ENCODE measurements at places on chromosomes 13 and 19. TPM values are rescaled to one million over a fixed set of nuclear protein-coding genes. Genes with fewer than 3 reads are reported as not detected.
A peak's percentile ranks its signal among the peaks of the same experiment; 100 is the strongest.

Gene C19orf53
- total RNA-seq, result 128 TPM

DNA sequence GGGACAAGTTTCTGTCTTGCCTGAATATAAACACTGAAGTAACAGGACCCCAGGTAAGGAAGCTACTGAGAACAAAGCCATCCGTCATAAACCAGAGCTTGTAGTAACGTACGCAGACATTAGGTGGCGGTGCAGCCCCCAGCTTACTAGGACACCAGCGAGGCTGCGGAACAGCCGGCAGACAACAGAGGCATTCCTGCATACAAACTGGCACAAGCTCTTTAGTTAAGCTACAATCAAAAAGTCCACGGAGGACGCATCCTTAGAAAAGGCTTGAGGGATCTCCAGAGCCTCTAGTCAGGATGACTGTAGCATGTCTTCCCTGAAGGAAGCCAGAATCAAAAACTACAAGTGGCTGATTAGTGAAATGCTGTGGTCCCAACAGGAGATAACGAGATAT lies 26.2 kb downstream of the ZNF160 start:
- DNase-seq, result peak; percentile 61

Gene CD70
- 24.6 TPM for total RNA-seq

DNA sequence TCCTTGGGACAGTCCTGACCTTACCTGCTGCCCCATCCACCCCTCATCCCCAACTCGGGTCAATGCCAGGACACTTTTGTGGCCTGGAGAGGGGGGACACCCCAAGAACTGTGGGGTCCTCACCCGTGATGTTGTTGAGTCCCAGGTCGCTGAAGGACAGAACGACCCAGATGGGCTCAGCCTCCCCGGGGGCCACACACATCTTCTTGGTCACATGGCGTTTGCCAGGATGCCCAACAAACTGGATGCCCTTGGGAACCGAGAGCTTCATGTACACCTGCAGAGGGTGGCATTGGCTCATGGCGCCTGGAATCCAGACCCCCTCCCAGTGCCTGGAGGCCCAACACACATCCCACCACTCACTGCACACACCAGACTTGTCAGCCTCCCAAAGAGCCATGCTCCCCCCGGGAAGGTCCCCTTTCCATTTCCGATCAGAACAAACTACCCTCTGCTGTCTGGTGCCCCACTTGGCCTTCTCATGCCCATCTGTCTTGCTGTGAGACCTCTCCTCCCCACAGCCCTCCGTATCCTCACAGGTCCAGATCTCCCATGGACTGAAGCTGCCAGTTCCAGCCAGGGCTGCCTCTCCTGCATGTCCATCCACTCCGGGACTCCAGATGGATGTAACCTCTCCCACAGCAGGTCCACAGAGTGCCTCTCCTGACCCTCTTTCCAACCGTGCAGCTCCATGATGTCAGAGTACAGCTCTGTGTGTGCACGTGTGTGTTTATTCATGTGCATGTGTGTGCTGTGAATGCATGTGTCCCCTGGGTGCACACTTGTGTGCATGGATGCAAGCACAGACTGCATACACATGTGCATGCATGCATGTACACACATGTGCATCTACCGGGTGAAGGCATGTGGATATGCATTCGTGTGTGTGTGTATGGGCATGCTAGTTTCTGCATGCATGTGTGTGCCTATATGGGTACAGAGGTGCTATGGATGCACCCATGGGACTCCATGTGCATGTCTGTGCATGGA lies 58.4 kb downstream of the F2RL3 start:
- DNase-seq, result no peak

- DNase-seq, result no peak
Measured at GRCh38 chr13:87954091-87954490, 282.9 kb downstream of the SLITRK5 start.

- DNase-seq, result no peak
Measured at GRCh38 chr13:45339399-45339798, 1.6 kb downstream of the TPT1 start.

GRCh38 chr13:46598140-46598819 lies 45.3 kb downstream of the LRCH1 start:
- no peak for DNase-seq

GRCh38 chr19:46726551-46726950 lies 9.6 kb upstream of the PRKD2 start:
- no peak for DNase-seq

Gene PEX11G
- 1.4 TPM for total RNA-seq

Gene FFAR2
- not detected for total RNA-seq

Gene HCN2
- total RNA-seq, result 0.18 TPM

Gene MCEMP1
- not detected for total RNA-seq

- DNase-seq, result no peak
Measured at GRCh38 chr19:18800636-18801035, 9.5 kb upstream of the COMP start.

Gene MRPL57
- total RNA-seq, result 25.5 TPM

DNA sequence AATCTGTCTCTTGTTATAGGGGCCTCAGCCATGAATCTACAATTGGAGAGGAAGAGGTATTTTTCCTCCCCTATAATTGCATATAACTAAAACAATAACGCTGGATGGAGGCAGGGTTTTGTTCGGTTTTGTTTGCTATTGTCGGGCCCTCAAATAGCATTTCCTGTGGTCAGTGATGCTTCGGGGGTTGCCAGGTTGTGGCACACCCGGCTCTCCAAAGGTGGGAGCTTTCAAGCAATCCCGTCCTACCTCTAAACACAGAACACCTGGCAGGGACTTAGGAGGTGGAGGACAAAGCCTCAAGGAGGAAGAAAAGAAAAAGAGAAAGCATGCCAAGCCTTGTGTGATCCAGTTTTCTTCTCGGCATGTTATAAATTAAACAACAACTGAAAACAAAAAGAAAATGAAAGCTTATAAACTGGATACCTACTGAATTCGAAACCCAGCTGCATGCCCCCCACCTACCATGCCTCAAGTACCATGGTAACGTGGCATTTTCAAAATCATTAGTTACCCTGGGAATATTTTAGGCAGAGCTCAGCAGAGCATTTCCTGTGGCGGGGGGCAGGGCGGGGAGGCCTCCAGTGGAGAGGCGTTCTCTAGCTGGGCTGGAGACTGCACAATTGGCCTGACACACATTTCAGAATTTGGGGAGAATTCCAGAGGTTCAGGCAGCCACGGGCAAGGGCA lies 213.8 kb downstream of the DCLK1 start:
- DNase-seq, result no peak

Gene KIR3DL2
- total RNA-seq, result 0.27 TPM

DNA sequence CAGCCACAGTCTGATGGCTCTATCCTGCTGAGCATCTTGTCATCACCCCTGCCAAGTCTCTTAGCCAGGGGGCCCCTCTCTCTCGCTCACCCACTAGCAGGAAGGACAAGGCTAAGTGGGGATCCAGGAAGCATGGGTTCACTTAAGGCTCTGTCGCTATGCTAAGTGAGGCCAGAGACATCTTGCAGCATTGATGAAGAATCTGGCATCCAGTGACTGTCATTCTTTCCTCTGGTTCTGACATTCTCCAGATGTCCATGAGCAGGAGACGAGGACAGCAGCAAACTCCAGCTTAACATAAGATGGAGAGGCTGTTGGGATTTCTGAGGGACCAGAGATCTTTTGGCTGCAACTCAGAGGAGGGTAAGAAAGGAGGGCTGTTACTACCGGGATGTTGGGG lies 230.2 kb downstream of the TSHZ3 start:
- no peak for DNase-seq

DNA sequence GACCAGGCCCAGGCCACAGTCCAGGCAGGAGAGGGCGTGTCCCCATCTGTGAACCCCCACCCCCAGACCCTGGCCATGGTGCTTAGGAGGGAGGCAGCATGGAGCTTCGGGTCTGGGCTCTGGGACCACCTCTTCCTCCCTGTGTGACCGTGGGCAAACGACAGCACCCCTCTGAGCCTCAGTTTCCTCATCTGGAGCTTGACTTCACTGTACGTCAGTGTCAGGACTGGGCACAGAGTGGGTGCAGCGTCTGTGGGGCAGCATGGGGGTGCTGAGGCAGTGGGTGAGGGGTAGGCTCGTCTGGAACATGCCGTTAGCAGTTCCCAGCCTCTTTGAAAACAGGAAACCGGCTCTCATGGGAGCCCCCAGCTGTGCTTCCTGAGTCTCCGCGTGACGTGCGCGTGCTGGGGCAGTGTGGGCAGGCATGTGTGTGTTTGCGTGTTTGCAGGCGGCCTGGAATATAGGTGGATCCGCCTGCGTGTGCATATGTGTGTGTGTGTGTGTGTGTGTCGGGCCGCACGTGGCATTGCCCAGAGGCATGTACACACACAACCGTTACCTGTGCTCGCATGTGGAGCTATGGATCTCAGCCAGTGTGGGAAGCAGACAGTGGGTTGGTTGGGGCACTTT lies 15.8 kb downstream of the ARRDC2 start:
- DNase-seq, result peak; percentile 65

GRCh38 chr13:80454245-80454644 lies 113.3 kb upstream of the SPRY2 start:
- DNase-seq, result no peak

Gene C5AR1
- 2.2 TPM for total RNA-seq

Gene PNMA8A
- total RNA-seq, result not detected

Gene DHDH
- 1.4 TPM for total RNA-seq

- DNase-seq, result no peak
Measured at GRCh38 chr19:7762719-7763293, at the start of gene CLEC4M. CLEC4M (plus strand) TSS chr19:7763243; CDS start chr19:7763267, 24 bp downstream.

DNA sequence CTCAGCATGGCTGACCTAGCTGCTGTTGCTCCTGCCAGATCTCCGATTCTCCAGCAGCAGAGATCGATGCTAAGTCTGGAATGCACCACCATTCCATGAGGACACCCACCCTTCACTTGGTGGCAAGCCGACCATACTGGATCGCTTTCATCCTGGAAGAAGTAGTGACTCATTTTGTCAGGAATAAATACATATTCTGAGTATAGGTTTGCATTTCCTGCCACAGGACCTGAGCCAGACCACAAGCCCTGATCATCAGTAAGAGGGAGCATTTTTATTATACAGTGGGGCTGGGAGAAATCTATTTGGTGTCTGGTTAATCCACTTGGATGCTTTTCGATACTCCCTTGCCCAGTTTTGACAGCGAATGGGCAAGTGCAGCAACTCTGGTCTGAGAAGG lies 10.9 kb upstream of the KCTD15 start:
- DNase-seq, result no peak

- no peak for DNase-seq
Measured at GRCh38 chr19:30679153-30679702, 307.0 kb downstream of the ZNF536 start.

DNA sequence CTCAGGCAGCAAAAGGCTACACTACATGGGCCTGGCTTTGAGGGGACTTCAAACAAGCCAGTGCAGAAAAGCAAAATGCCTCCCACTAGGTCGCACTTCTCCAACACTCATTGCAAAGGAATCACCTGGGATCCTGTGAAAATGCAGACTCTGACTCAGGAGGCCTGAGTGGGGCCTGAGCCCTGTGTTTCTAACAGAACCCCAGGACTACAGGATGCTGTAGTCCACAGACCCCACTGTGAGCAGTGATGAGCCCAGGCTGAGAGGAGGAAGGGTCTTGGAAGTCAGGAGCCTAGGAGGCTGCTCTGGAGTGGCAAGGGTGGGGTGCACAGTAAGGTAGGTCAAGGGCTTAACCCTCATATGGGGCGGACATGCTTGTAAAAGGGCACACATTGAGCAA lies 46.7 kb upstream of the SERP2 start:
- DNase-seq, result no peak

DNA sequence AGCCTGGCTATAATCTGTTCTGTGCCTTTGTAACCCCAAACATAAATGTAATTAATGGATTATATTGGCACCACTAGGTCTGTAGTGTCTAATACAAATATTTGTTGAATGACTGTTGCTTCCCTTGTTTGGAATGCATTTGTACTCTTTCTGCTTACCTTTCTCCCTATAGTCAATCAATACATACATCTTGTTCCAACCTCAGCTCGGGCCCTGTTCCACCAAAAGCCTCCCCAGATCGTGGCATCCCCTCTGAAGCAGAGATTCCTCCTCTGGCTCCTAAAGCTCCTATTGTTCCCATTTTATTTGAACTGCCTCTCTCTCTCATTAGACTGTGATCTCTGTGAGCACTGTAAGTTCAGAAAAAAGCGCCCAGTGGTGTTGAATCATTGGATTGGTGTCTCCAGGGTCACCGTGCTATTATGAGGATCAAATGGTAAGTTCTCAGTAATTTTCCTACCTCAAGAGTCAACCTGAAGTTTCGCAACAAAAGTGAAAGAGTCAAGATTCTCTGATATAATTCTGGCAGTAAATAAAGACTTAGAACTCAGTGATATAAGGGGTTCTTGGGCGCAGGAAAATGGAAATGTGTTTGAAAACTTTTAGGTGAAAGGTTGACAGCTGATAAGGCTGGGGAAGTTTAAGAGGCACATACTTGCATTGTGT lies 151.5 kb downstream of the KLF5 start:
- no peak for DNase-seq

DNA sequence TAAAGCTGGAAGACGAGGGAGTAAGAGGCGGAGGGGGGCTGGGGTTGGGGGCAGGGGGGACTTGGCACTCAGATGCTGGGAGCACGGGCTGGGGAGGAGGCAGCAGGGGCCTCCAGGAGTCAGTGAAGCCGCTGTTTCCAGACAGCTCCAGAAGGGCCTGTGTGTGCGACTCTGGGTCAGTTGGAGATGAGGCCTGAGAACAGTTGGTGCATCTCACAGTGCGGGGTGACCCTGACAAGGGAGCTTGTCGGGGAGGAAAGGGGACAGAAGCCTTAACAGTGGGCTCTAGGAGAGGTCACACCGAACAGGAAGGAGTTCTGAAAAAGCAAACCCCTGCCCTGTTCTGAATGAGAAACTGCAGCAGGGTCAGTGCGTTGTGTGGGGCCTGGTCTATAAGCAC lies 11.2 kb downstream of the NAXD start:
- DNase-seq, result no peak

- peak; percentile 57 for DNase-seq
Measured at GRCh38 chr19:12937093-12937926, 1.1 kb upstream of the CALR start.

- no peak for DNase-seq
Measured at GRCh38 chr13:98415326-98416070, 161.4 kb downstream of the STK24 start.

Gene PCCA
- total RNA-seq, result 9.2 TPM

- no peak for DNase-seq
Measured at GRCh38 chr19:39087907-39088686, 3.9 kb downstream of the ACP7 start.

Gene ACP5
- 6.2 TPM for total RNA-seq

DNA sequence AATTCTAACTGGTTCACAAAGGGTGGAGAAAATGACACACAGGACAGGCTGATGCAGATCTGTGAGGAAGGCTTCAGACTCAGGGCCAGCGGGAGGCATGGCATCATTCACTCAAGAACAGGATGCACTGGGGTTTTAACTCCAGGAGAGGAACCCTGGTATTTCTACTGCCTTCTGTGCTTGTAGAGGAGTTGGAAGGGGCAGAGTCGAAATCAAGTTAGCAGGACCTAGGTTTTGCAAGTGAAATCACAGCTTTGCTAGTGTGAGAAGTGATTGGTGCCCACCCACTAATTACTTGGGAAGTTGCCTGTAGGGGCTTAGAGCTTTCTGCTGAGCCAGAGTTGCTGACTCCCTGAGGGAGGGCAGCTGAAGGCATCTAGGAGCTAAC lies 92.7 kb downstream of the AKAP11 start:
- DNase-seq, result no peak

Gene KLK1
- 0.65 TPM for total RNA-seq
